Vagina (tissue), 2 donors: ENCODE measurements at places on chromosomes 6 and 20.

DNA sequence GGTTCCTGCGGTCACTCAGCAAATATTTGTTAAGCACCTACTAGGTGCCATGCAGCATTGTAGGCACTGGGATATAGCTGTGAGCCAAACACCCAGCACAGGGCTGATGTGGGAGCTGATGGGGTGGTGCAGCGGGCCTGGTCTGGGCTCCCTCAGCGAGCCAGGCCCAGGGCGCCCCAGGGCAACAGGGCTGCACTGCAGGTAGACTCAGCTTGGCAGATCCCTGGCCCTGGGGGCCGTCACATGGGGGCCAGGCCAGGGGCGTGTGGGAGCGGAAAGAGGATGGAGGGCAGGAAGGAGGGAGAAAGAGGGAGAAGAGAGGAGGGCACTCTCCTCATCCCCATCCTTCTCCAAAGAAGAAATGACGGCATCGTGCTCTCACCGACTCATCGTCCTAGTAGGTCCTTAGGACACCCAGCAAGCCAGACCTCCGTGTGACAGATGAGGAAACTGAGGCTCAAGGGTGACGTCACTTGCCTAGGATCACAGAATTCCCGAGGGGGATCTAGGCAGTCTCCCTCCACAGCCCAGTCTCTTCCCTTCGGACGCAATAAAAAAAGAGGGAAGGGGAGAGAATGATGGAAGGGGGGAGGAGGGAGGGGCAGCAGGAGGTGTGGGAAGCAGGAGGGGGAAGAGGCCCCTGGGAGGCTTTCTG, 53.3 kb downstream of the RBM38 start:
- DNase-seq: no peak

- no peak for DNase-seq
Observed at GRCh38 chr20:10511509-10512251, 76.6 kb downstream of the SLX4IP start.

GRCh38 chr20:4171538-4172116, 156.3 kb upstream of the RNF24 start:
- DNase-seq: no peak

DNA sequence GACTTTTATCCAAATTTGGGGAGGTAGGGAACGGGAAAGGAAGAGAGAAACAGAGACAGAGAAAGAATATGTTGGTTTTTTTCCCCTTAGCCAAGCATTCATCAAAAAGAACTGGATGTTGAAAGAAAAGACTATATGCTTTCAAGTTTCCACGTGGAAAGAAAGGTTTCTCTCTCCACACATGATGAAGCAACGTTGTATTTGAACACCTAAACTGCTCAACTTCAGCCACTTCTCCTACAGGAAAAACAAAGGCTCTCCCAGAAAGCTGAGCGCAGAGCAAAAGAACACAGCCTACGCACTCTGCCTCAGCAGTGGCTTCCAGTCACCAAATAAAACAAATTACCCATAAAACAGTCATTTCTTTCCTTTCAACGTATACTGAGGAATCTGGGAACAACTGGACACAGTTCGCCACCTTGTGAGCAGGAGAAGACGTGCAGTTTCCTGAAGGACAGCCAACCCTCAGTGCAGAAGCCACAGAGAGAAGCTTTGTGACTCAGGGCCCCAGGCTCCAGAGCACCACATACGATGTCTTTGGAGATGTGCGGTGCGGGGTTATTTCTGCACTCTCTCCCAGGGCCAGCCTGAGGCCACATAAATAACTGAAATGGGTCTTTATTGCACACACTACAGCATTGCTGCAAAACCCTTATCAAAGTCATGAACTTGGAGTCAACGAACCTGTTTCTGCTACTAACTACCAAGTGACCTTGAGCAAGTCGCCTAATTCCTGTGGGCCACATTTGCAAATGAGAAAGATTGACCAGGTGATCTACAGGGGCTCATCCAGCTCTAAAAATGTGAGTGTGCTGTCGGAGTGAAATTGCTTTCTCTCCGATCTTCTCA, 10.1 kb downstream of the IL17F start:
- no peak for DNase-seq

- no peak for DNase-seq
Observed at GRCh38 chr6:162627362-162627761, 100.2 kb downstream of the PRKN start.

DNA sequence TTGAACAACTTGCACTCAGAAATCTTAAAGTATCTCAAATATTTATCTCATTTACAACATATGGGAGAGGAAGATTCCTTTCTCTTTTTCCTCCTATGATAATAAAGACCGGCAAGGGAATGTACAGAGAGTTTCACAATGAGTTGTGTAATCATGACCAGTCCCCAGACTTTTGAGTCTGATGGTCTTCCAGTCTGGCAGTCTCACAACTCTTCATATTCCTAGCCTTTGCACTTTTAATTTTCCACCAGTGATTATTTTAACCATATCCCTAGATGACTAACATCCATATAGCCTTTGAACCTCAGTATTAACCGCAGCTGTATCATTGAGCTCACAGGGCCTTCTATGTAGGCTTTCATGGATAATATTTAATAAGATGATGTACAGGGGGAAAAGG, 278.5 kb downstream of the KHDC1L start:
- DNase-seq: no peak

DNA sequence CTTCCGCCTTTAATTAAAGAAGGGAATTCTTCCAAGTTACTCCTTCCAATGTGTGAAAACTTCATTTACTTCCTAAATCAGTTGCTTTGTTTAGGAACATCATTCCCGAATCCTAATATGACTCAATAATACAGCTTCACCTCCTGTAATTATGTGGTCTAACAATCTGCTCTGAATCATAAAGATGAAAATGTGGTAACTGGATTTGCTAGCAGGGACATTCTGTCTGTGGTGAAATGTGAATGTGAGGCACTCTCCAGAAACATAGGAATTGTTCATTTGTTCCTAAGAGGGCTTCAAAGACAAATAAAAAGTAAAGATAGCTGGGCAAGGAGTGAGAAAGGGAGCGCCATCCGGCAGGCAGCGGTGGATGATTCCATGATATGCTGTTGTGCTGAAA, 678.1 kb downstream of the KIF16B start:
- DNase-seq: no peak

GRCh38 chr20:9160757-9161156, 91.9 kb downstream of the PLCB4 start:
- no peak for DNase-seq

DNA sequence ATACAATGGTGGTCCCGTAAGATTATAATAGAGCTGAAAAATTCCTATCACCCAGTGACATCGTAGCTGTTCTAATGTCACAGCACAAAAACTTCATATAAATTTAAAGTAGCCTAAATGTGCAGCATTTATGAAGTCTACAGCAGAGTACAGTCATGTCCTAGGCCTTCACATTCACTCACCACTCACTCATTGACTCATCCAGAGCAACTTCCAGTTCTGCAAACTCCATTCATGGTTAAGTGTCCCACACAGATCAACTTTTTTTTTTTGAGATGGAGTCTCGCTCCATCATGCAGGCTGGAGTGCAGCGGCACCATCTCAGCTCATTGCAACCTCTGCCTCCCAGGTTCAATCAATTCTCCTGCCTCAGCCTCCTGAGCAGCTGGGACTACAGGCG, 20.9 kb upstream of the KCNG1 start:
- no peak for DNase-seq

DNA sequence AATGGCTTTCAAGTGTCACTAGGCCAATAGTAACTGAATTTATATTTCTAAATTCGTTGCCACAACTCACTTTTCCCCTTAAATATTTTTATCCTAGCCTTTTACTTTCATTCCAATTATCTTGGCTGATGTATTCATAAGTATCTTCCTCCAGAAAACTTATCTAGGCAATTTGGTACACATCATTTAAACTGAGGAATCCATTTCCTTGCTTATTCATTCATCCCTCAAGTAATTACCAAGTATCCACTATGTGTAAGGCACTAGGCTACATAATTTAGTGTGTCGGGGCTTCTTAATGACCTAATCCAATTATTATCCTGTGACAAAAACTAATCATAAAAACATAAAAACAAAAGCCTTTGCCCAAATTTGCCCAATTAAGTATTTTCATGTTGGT, 258.3 kb upstream of the TCF21 start:
- no peak for DNase-seq

DNA sequence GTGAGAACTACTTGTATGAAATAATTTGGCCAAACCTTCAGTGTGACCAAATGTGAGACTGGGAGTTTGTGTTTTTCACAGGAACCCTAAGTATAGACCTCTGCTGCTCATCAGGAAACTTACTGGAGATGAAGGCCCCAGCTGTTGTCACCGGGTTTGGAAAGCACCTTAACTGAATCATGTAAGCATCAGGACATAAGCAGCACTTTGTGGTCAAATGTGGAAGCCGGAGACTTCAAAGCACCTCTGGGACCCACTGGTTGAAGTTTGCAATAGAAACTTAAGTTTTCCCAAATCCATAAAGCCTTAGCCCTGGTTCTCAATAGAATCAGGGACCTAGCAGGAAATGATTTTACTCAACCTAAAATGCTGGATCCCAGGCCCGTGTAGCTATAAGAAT, 14.3 kb downstream of the TTPAL start:
- no peak for DNase-seq

DNA sequence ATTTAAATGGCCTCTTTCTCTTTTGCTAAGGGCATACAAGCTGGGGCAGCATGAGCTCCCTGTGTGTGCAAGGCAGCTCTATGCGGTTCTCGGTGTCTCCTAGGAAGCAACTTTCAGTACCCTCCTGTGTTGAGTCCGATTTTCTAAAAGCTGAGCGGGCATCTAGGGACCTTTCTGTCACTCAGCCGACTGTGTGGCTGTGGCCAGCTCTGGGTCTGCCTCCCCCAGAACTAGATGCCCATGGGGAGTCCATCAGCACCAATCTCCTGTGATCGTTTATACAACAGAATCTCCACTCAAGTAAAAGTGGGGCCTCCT, 7.5 kb downstream of the NELFCD start:
- DNase-seq: no peak

- no peak for DNase-seq
Observed at GRCh38 chr6:3669916-3670315, 81.6 kb downstream of the PXDC1 start.

DNA sequence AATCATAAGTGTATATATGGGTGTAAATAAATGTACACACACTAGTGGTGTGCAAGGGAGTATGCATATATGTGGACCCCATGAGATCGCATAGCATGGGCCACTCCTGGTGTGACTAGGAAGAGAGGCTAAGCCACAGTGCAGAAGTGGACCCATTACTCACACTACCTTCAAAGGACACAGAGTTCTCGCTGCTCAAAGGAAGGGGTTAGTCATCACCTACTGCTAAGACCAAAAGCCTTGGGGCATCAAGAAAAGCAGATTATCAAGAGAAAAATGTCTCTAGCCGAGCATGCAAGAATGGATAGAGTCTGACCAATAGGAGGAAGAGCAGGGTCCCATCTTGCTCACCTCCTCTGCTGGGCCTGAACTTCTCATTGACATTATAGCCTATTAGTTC, 195.5 kb downstream of the MAFB start:
- DNase-seq: no peak

DNA sequence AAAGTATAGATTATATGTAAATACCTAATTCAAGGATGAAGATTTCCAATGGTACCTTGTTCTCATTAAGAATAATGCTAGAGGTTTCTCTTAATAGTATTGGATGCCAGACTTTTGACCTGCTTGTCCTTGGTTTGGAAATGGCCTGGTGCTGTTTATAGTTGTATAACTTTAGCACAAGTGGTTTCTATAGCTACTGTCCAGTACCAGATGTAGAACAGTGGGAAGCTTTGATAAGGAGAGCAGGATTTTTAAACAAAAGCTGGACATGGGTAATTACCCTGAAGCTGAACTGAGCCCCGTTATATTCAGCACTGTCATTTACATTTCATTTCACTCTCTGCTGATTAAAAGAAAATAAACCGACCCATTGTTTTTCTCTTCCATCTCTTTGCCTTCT, 43.7 kb downstream of the TRMT11 start:
- no peak for DNase-seq

GRCh38 chr20:10520528-10520927, 85.4 kb downstream of the SLX4IP start:
- no peak for DNase-seq

DNA sequence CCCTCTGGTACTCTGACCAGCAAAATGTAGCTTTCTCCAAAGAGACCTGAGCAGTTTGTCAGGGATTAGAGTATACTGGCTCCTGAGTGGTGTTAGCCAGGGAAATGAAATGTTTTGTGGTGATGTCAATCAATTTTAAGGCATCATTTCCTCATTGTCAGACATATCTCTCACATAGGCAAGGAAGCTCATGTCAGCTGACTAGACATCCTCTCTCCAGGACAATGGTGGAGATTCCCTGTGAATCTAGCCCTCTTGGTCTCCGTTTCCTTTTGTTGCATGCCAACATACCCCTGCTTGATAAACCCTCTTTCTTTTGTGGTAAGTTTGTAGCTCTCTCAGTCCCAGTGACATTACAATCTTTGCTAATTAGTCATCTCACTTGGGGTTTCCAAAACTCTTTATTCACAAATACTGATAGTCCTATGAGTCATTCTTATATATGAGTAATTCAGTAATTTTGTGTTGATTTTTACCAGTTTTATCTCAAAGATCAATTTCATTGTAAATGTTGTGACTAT, 135.6 kb upstream of the PTPRK start:
- no peak for DNase-seq

DNA sequence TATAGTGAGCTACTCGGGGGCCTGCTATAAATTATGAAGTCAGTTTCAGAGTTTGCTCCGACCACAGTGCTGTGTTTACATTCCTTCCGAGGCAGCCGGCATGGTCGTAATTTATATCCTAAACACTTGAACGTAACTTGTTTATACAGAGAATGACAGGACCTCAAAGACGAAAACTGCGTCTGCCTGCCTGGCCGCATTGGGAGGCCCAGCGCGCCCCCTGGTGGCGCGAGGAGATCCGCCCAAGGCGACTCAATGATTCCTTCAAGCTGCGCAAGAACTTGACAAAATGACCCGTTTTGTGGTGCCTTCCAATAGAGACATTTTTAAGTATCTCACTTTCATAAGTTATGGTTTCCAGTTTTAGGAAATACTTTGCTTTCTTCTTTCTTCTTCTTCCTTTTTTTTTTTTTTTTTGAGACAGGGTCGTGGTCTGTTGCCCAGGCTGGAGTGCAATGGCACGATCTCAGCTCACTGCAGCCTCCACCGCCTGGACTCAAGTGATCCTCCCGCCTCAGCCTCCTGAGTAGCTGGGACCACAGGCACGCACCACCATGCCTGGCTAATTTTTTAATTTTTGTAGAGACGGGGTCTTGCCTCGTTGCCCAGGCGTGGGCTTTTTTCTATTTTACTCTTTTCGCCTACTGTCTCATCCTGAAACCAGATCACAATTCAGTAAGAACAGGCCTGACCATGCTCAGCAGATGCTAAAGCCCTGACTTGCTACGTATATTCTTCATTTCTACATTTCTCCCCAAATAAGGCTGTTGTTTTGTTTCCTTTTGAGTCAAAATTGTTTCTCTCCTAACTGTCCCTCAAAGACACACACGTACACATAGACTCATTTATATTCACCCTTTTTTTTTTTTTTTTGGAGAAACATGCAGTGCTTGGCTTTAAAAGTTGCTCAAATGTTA, 7.8 kb downstream of the FOXF2 start:
- no peak for DNase-seq

GRCh38 chr6:30730601-30731435, 10.7 kb downstream of the TUBB start:
- no peak for DNase-seq
